ENCODE measurements at places on chromosomes 13 and 19.

DNA sequence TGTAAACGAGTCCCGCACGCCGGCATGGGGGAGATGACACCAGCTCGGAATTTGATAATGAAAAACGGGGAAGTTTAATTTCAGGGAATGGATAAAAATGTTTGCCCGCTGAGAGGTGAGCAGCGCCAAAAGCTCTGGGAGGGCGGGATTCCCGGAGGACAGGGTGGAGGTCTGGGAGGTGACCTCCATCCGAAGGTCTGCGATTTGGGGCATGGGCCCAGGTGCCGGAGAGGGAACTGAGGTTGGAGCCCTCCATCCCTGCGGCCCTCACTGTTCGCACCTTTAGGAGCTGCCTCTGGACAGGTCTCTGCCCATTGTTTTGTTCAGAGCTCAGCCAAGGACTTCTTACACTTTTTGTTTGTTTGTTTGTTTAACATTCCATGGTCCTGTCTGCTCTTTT lies 129.8 kb downstream of the URI1 start:
- DNase-seq = no peak

GRCh38 chr13:72126424-72126823 lies 259.4 kb upstream of the DACH1 start:
- DNase-seq = no peak

GRCh38 chr13:46382224-46382623 lies 4.8 kb downstream of the RUBCNL start:
- DNase-seq = no peak

DNA sequence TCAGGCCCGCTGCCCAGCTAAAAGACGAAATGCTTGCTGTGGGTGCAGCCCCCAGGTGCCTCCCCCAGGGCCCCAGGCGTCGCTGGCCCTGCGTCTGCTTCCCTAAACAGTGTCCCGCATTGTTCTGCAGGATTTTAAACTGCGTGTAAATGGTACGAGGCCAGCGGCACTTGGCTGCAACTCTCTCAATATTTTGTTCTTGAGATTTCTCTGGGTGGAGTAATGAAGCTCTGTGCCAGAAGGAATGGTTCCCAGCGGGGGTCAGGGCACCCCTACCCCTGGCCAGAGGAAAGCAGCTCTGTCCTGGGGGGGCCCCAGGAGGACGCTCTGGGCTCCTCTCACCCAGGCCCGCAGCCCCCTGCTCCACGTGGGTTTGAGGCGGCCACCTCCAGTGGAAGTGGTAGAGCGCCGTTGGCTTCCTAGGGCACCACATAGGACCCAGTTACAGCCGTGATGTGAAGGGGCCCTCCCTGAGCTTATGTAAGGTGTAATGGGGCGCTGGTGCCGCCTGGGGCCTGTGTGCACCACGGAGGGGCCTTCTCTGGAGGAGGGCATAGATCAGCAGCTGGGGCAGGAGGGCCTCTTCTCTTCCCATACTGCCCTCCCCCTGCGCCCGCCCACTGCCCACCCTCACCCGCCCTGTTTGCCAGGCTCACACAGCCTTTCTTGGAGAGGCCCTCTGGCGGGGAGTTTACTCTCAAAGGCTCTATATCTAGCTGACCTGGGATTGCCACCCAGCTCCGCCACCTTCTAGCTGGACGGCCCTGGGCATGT lies 19.8 kb downstream of the PAK4 start:
- no peak for DNase-seq

DNA sequence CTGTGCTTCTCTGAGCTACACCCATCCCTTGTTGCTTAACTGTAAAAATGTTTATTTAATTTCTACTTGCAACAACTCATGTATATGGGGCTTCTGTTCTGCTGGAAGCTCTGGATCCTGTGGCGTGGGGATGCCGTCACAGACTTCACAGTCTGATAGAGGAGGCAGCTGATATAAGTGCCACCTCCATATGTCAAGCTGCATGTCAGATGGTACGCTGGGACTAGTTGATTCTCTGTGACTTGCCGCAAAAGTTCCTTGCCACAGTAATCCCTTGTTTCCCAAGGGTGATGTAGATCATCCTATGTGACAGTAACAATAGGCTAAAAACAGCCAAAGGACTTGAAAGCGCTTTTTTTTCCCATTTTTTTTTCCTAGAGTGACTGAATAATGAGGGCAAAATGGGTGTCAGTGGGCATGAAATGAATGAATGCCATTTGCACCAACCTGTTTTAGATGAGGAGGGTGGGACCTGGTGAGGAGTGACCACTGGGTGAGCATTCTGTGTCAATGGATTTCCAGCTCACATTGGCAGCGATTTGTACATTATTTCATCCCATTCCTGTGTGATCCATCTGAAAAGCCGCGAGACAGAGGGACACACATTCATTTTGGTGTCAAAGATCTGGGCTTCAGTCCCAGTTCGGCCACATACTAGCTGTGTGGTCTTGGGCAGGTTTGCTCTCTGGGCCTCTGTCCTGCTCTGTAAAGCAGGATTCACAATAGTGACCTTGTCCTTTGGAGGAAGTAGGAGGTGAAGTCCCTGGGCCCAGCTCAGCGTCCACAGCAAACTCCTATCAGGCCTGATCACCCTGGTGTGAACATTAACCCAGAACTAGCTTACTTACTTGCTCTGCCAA lies 88.9 kb upstream of the RNF113B start:
- no peak for DNase-seq

DNA sequence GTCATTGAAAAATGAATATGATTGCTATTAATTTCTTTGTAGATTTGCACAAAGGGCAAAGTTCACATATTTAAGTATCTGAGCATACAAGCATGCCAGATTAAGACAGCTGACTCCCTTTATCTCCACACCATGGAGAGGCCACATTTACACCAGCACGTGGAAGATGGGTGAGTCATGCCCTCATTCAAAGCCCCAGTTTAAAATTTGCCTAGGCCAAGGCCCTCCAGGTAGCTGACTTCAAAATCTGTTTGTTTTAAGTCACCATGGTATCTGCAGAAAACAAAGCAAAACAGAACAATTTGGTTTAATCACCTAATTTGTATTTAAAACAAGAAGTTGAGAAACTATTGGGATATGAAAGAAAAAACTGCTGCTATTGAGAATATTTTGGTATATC lies 109.2 kb downstream of the ESD start:
- no peak for DNase-seq

DNA sequence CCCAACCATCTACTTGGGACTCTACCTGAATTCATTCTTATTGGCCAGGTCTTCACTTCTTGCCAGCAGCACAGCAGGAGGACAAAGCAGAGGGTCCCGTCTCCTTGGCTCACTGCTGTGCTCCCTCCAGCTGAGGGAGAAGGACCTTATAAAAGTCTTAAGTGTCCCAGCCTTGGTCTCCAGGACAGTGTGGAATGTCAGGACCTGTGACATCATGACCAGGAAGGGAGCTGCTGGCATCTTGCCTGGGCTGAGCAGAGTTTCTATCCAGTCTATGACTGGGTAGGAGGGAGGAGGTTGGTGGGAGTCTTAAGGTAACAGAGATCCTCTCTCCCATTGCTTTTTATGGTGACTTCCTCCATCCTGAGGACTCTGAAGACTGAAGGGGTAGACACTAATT lies 56.6 kb upstream of the ANKRD10 start:
- no peak for DNase-seq

DNA sequence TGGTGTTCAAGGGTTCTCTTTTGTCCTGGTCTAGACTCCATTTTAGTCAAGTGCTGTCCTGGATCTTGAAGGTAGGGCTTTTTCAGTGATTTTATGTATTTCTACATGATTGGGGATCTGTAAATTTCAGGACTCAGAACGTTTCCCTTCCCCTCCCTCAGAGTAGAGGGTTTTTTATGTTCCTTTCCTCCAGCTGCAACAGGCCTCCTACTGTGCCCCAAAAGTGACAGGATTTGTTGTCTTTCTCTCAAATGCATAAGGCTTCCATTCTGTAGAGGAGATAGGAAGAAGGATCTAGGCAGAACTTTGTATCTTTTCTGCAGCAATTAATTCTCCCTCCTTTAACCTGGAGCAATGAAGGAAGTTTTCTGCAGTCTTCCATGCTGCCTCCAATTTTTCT lies 251.3 kb downstream of the MAB21L1 start:
- DNase-seq = no peak

DNA sequence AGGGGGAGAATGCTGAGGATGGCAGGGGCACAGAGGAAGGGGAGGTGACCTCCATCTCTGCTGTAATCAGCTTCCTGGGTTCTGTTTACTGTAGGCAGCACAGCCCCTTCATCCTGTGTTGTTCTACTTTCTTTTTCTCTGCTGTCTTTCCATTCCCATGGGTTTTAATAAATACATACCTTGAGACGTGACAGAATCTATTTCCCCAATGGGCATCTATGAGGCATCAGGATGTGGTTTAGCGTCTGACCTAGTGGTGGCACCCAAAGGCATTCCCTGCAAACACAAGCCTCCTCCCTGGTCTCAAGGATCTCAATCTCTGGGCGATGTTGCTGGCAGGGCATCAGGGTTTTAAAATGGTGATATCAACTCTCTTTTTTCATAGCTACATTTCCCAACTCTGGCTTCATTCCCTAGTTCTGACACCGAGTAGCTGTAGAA lies 60.8 kb downstream of the ALOX5AP start:
- DNase-seq = no peak

DNA sequence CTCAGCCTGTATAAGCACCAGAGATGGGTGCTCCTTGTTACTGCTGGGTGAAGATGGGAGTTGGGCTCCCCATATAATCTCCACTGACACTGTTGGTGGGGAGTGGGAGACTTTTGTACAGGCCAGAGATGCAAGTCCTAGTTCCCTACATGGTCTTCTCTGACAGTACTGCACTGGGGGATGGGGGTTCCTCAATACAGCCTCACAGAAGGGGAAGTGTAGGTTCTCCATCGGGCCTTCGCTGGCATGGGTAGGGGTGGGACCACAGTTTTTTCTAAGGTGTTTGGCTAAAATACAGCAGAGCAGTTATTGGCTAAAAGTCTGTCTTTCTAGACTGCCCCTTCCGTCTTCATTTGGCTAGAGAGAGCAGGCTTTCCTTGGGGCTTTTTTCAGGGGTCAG lies 167.2 kb upstream of the SERP2 start:
- DNase-seq = no peak

- DNase-seq = no peak
Observed at GRCh38 chr19:55228015-55228391, 560 bp downstream of the TMEM86B start.

- no peak for DNase-seq
Observed at GRCh38 chr13:43279696-43280095, 256.3 kb downstream of the DNAJC15 start.

DNA sequence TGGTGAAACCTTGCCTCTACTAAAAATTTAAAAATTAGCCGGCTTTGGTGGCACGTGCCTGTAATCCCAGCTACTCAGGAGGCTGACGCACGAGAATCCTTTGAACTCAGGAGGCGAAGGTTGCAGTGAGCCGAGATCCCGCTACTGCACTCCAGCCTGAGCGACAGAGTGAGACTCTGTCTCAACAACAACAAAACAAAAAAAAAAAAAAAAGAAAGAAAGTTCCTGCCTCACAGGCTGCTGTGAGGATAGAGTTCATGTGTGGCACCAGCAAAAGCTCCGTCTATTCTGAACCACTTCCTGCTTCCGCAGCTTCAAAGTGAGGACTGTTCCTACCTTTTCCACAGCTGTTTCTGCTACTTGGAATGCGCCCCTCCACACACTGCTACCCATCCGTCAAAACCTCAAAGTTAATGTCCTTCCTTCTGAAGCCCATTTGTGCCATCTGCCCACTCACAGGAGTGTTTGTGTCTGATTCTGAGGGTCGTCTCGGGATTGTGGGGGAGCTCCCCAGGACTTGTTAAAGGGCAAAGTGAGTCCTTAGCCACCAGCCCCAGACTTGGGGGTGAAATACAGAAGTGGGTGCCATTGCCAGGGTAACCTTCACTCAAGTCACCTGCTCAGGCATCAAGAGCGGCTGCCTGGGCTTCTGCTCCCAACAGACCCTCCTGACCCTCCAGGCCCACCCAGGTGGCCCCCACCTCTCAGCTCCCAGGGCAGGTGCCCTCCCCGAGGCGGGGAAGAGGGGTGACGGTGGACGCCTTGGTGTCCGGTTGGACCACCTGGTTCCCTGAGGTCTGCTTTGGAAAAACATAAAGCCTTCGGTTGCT lies 2.9 kb downstream of the MFSD12 start:
- DNase-seq = no peak

DNA sequence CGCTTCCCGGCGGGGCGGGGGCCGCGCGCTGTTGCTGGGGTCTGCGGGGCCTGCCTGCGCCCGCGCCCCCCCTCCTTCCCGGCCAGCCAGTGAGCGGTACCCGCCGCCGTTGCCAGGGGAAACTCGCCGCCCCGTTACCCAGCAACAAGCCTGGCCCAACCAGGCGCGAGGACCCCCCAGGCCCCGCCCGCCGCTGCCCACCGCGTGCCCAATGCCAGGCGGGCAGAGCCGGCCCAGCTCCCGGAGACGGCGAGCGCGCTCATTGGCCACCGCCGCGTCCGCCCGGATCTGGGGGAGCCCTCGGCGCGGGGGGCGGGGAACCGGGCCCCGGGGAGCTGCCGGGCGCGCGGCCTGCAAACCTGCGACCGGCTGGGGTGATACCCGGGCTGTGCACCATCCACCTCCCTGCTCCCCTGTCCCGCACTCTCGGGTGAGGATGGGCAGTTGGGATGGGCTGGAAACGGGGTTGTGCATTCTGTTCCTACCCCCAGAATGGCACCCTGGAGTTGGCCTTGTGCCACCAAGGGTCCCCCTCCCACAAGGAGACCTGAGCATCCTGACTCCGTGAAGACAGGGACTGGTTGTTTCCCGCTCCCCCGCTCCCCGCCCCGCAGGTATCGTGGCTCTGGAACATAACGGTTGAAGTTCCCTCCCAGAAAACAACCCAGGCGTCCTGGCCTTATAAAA lies 8.8 kb upstream of the BBC3 start:
- DNase-seq = no peak

GRCh38 chr19:31152906-31153305 lies 196.3 kb downstream of the TSHZ3 start:
- no peak for DNase-seq

- no peak for DNase-seq
Observed at GRCh38 chr13:72314210-72314609, 413.2 kb downstream of the MZT1 start.

DNA sequence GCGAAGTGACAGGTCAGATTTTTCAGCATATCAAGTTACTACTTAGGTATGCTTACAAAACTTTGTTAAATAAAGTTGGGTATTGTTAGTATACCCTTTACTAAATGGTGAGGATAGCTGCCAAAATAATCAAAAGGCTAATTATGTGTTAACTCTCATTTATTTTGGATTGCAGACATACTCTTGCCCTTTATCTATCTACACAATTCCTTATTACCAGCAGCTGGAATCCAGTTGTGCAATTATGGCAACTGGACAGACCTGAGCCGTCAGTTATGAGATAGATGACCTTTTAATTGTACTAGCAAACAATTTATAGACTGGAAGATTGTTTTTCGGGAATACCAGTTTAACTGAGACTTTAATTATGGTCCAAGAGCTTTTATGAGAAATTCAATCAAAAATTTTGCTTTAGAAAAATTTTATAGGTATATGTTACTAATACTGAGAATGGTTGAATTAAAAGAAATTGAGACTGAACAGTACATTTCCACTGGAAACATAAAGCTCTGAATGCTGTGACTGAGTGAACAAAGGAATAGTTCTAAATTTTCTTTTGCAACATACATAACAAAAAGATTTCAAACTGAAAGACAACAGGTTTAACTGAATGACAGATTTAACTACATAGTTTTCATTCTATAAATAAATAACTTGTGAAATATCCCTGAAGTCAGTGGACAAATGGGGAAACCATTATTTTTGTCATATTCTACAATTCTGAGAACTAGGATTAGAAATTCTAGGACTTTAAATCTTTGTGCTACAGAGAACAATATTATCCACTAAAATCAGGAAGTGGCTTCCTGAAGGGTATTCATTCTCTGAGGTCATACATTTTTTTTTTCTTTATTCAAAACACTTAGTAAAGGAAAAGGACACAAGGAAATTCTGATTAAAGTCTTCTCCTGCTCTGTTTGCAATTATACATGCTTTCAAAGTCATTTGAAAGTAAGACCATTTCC lies 97.4 kb downstream of the ZC3H13 start:
- no peak for DNase-seq

GRCh38 chr19:16363133-16363851 lies 38.7 kb downstream of the KLF2 start:
- DNase-seq = no peak
